ENCODE measurements at places on chromosomes 6 and 20. TPM values are rescaled to one million over a fixed set of nuclear protein-coding genes. Genes with fewer than 3 reads are reported as not detected.

DNA sequence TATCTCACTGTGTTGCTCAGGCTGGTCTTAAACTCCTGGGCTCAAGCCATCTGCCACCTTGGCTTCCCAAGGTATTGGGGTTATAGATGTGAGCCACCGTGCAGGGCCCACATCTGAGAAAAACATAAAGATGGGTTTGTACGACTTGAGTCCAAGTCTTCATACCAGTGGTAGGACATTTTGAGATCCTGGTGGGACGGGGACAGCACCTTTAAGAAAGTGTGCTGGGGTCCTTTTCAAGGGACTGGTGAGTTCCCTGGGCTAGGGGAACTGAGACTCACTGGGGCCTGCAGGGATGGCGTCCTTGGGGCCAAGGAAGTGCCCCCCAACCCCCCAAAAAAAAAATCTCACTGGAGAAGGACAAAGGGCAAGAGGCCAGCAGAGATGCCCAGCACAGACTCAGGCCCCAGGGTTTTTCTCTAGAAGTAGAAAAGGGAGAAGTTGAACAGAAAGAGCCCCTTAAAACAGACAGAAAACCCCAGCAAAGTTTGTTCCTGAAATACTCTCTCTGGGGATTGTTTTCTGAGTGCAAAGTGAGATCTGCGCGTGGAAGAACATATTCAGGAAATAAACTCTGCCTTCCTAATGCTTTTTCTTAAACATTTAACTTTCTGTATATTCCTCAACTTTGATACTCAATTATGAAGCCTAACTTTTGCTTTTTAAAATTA is 10.7 kb downstream of the OSBPL2 start:
- DNase-seq: no peak

Gene EYA4
- polyA plus RNA-seq: 23.4 TPM

GRCh38 chr6:135832166-135832565 is 19.3 kb upstream of the PDE7B start:
- no peak for DNase-seq

- no peak for DNase-seq
These were observed 117.1 kb upstream of the CCDC28A start for GRCh38 chr6:138656364-138657064.

DNA sequence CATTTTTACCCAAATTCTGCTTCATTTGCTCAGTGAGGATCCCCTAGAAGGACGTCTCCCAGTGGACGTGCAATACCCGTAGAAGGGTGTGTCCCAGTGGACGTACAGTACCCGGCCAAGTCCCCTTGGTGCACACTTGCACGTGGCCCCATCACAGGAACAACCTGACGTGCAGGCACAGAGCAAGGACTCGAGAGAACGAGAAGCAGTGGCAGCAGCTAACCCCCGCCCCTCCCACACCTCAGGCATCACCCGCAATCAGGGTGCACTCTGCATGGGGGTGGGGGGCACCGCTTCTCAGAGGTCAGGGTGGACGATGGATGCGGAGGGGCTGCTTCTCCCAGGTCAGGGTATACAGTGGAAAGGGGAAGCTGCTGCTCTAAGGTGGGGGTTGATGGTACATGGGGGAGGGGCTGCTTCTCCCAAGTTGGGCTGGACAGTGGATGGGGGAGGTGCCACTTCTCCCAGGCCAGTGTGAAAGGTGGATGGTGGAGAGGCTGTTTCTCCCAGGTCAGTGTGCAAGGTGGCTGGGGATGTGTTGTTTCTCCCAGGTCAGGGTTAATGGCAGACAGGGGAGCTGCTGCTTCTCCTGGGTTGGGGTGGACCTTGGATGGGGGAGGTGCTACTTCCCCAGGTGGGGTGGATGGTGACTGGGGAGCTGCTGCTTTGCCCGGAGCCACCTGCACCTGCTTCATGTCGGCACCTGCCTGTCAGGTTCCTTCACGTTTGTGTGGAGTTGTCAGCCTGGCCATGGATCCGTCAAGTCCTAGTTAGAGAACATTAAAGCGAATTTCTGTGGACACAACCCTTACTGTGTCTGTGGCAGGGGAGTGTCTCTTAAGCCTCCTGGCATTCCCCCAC is 1.0 kb upstream of the THBS2 start:
- no peak for DNase-seq

Gene LY6G6D
- polyA plus RNA-seq: 0.47 TPM

GRCh38 chr6:37920667-37921066 is 101.1 kb downstream of the ZFAND3 start:
- DNase-seq: no peak

DNA sequence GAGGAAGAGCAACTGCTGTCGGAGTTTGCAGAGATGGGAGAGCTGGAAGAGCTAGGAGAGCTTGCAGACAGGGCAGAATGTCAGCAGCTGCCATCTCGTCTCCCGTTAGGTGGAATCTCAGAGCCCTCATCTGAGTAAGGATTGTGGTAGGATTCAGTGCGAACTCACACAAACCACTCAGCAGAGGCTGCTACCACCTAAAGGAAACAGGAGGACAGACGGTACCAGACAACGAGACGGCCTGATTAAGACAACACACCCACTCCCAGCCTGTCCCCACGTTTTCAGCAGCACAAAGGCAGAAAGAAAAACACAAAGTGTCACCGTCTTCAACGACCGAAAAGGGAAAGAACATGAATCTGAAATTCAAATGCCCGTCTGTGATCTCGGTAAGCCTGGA is 4.1 kb downstream of the LEMD2 start:
- no peak for DNase-seq

Gene GPR63
- polyA plus RNA-seq: 3.4 TPM

Gene RAB32
- 11.9 TPM for polyA plus RNA-seq

DNA sequence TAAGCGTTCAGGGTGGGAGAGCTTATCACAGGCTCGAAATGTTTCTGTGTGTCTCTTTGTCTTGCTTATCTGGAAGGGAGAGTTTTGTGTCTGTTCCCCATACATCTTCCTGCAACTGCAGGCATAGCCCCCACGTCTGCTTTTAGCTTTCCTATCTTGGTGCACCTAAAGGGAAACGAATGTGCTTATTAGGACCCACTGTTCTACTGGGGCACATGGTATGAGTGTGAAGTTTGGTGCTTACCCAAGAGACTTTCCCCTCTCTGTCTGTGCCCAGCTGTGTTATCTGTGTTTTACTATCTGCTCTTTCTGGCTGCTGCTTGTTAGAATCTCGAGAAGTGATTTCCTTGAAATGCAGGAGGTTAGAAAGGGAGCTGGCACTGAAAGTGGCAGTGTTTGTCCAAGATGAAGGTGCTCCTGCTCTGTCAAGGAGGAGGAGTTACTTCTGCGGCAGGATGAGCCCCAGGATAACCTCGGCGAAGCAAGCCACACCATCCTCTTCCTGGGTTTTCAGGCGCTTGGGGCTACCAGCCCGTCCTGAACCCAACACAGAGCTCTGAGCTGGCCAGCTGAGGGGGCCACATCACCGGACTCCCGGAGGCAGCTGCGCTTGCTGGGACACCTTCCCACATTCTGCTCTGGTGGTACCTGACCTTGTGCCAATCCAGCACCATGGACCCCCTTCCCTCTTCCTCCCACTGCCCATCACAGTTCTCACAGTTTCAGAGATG is 23.4 kb downstream of the DYNLT1 start:
- no peak for DNase-seq

- no peak for DNase-seq
These were observed 12.4 kb upstream of the CCN6 start for GRCh38 chr6:112041535-112041934.

Gene ZMYND8
- 15.2 TPM for polyA plus RNA-seq

Gene SH3BGRL2
- 7.5 TPM for polyA plus RNA-seq

- no peak for DNase-seq
These were observed 5.3 kb downstream of the HLA-B start for GRCh38 chr6:31351401-31352309.

GRCh38 chr6:136551103-136551502 is 881 bp upstream of the MAP7 start:
- DNase-seq: no peak
